Islet precursor cell (in vitro differentiated cells): ENCODE measurements at places on chromosomes 4 and X.

GRCh38 chrX:110204986-110205385 lies 112.9 kb downstream of the AMMECR1 start:
- no peak for DNase-seq

- DNase-seq = no peak
These were observed 36.9 kb downstream of the GPR174 start for GRCh38 chrX:79181401-79181800.

- DNase-seq = peak; percentile 44
These were observed 307.1 kb downstream of the TEX13A start for GRCh38 chrX:104913348-104913747.

DNA sequence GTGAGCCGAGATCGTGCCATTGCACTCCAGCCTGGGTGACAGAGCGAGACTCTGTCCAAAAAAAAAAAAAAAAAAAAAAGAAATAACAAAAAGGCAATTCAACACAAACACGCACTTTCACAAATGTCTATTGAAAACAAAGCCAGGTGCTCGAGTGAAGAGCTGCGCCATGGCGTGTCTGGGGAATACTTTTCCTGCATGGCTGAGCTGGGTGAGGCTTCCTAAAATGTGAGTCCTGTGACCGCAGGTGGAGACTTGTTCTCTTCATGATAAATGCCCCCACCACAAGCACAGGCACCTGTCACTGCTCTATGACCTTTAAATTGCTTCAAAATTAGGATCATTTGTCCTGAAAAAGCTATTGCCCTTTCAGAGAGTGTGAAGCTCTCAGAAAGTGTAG lies 4.0 kb upstream of the ABLIM2 start:
- DNase-seq = no peak

- DNase-seq = no peak
These were observed 486.4 kb upstream of the FAT1 start for GRCh38 chr4:187209921-187210613.

DNA sequence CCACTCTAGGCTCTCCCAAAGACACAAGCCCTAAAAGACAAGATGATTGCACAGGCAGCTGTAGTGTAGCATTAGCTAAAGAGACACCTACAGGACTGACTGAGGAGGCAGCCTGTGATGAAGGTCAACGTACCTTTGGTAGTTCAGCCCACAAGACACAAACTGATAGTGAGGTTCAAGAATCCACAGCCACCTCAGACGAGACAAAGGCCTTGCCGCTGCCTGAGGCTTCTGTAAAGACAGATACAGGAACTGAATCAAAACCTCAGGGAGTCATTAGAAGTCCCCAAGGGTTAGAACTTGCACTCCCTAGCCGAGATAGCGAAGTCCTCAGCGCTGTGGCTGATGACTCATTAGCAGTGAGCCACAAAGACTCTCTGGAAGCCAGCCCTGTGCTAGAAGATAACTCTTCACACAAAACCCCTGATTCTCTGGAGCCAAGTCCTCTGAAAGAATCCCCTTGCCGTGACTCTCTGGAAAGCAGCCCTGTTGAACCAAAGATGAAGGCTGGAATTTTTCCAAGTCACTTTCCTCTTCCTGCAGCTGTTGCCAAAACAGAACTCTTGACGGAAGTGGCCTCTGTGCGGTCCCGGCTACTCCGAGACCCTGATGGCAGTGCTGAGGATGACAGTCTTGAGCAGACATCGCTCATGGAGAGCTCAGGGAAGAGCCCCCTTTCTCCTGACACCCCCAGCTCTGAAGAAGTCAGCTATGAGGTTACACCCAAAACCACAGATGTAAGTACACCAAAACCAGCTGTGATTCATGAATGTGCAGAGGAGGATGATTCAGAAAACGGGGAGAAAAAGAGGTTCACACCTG lies 306.3 kb downstream of the ANK2 start:
- DNase-seq = peak; percentile 70

GRCh38 chr4:58776627-58777026 lies 1666.4 kb upstream of the IGFBP7 start:
- no peak for DNase-seq

GRCh38 chr4:141455651-141456050 lies 180.7 kb upstream of the IL15 start:
- DNase-seq = no peak

GRCh38 chr4:182564724-182565369 lies 321.6 kb downstream of the TENM3 start:
- DNase-seq = no peak

GRCh38 chr4:163666332-163666873 lies 171.9 kb downstream of the TMA16 start:
- DNase-seq = no peak

- no peak for DNase-seq
These were observed 2.9 kb downstream of the ANOS1 start for GRCh38 chrX:8728932-8729535.

DNA sequence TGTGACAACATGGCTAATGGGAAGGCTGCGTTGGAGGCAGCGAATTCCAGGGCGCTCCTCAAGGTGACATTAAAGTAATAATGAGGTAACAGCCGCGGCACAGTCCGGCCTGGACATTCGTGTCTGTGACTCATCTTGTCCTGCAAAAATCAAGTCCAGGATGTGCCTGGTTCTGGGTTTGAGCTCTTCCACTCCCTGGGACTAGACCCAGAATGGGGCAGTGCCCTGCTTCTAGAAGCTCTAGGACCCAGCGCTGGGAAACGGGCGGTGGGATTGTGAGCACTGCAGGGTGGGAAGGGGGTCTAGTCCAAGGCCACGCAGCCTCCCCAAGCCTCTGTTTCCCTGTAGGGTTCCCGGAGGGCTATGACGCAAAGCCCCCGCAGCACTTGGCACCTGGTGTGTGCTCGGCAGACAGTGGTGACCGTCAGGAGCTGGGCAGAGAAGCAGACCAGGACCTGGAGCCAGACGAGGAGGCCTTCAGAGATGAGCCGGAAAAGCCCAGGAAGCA lies 34.9 kb downstream of the HMX1 start:
- DNase-seq = peak; percentile 58

DNA sequence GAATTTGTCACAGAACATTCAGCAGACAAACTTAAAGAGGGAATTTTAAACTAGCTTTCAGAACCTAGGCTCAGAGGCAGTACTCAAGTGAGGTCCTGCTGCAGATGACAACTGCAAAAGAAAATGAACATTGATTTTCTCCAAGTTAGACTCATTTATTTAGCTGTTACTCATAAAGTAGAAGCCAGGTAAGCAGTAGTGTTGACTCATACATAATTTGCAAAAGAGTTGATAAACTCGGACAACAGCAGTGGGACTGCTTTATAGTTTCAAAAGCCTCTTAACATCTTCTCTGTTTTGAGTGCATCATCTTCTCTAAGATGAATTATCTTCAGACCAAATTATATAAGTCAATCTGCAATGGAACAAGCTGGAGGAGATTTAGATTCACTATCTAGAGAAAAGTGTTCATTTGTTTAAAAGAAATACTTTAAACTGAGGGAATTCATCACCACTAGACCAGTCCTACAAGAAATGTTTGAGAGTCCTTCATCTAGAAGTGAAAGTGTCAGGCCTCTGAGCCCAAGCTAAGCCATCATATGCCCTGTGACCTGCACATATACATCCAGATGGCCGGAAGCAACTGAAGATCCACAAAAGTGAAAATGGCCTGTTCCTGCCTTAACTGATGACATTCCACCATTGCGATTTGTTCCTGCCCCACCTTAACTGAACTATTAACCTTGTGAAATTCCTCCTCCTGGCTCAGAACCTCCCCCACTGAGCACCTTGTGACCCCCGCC lies 49.5 kb downstream of the COQ2 start:
- no peak for DNase-seq

- no peak for DNase-seq
These were observed 23.6 kb upstream of the TBC1D14 start for GRCh38 chr4:6885953-6886557.

DNA sequence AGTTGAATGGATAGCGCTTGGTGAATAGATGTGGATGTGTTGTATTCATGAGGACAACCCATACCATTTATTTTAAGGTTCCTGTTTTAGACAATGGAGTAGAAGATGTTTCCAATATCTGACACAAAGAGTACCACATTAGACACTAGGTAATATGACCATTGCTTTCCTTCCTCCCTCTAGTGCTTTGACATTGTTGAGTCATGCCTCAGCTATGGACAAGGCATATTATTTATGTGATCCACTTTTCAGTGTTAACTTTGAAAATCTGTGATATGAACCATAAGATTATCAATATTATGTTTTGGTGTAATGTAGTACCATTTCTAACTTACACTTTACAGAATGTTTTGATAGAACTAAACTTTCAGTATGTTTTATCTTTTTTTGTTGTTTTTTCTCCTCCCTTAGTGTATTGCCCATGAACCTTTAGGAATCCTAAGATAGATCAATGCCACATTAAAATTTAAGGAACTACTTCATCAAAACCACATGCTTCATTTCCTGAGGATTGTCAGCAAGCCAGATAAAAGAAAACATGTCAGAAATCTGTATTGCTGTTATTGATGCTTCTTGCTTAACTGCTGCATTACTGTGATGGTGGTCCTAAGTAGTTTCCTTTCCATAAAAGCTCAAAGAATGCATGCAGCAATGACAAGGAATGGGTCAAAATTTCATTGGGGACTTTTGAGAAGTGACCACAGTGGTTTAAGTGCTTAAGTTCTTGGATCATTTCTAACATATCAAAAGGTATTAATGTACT lies 105.0 kb downstream of the PCDH7 start:
- DNase-seq = no peak

DNA sequence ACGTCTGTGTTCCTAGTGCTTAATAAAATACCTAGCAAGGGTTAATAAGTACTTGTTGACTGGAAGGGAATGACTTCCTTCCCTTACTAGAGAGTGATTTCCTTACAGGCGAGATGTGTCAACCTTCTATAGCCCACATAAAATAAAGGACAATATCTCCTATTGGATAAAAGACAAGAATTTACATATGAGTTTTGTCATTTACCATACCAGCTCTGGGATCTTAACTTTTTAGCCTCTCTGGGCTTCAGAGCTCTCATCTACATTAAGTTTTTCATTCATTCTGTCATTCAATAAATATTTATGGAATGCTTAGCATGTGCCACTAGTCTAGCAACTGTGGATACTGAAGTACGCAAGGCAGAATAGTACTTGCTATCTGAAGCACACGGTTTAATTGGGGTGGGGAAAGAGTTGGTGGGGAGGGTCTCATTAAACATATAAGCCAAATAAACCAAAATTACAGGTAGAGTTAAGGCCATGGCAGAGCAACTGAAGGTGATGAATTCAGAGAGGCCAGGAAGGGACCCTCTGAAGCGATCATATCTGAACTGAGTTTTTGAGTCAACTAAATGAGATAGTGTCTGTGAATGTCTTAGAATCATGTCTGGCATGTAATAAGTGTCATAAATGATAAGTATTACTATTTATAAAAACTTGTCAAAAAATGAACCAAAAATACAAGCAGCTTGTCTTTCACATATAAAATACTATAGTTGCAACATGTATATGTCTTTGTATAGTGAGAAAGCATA lies 91.6 kb upstream of the BMP2K start:
- DNase-seq = no peak

- DNase-seq = no peak
These were observed 466.6 kb upstream of the PABPC4L start for GRCh38 chr4:134668237-134668636.

DNA sequence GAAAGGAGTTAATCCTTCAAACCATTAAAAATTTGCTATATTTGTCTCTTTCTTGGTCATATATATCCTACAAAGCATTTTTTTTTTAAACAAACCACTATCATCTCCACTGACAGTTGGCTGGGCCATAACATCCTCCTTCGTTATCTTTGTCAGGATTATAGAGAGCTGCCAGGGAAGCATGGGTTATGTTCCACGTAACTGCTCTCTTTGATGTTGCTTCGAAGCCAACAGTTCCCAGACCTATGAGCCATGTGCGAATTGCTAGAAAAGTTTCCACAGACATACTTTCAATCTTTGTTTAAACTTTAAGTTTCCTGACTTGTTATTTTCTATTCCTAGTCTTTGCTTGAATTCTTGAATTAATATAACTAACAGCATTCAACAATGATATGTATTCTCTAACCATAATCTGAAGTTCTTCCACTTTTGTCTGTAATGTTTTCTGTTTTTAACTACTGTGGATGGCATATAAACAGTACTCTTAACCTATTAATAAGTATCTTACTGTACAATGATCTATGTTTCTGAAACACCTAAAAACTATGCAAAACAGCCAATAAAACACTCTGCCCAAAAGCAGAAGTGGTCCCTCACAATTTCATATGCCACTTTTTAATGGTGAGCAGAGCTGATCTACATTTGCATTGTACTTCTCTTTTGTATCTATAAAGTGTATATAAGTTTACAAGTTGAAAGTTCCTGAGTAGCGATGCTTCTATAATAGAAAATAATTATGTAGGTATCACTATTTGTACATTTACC lies 37.9 kb downstream of the EREG start:
- no peak for DNase-seq

DNA sequence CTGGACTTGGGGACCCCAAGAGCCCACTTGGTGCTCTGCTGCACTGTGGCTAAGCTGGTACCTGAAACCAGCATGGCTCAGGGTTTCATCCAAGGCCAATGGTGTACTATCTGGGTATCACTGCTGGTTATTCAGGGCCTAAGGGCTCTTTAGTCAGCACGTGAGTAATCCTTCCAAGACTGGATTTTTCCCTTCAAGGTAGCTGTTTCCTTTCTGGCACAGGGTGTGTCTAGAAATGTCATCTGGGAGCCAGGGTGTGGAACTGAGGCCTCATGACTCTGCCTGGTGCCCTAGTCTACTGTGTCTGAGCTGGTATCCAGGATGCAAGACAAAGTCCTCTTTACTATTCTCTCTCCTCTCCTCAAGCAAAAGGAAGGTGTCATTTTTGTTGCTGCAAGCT lies 99.0 kb upstream of the QRFPR start:
- DNase-seq = no peak

DNA sequence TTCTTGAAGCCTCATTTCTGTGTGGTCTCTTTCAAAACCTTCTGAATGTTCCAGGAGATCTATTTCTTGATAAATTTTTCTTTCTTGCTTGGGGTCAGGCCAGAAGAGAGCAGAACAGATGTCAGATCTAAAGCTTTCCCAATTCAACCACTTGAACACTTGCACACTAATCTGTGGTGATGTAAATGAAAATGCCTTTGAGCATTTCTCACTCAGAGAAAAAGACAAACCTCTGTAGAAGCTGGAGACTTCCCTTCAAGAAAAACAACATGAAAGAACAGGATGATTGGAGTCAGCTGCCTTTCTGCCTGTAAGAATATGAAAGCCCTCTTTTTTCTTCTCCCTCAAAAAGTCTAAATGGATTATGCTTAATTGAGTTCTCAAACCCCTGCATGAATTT lies 11.2 kb downstream of the IGFBP7 start:
- no peak for DNase-seq

- no peak for DNase-seq
These were observed 44.0 kb downstream of the NUDT10 start for GRCh38 chrX:51376672-51377071.

DNA sequence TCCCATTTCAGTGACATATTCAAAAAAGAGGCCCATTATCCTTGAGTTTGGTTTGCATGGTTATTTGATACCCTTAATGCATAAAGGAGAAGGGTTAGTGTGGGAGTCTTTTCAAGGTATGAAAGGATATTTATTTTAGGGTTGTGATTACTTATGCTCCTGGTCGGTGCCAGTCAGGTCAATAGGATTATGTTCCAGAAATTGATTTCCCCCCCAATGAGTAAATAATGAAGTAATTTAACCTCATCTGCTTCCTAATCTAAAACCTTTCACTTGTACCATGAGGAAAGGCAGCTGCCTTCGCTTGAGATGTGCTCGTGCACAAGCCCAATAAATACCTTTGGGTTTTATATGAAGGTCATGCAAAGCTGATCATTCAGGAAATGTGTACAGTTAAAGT lies 55.0 kb upstream of the NR0B1 start:
- DNase-seq = no peak
